CD4-positive, alpha-beta T cell treated with Interleukin-15 for 4 hours (primary cell): ENCODE measurements at places on chromosomes 12 and 14.
A peak's percentile ranks its signal among the peaks of the same experiment; 100 is the strongest.

DNA sequence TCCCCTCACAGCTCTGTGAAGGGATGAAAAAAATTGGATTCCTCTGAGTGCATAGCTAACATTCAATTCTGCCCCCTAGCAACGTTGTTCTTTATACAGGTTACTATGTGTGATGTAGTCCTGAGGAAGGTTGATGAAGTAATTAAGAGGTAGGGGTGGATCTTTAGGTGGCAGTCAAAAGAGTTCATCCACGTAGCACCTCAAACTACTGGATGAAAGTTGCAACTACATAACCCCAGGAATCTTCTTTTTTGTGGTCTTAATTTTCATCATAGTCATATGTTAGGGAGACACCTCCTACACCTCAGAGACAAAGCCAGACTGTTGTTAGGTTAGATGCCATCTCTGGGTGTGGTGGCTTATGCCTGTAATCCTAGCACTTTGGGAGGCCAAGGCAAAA, 10.2 kb upstream of the NFE2 start:
- DNase-seq = no peak

- no peak for DNase-seq
Observed at GRCh38 chr14:100303179-100303578, 3.1 kb downstream of the SLC25A29 start.

DNA sequence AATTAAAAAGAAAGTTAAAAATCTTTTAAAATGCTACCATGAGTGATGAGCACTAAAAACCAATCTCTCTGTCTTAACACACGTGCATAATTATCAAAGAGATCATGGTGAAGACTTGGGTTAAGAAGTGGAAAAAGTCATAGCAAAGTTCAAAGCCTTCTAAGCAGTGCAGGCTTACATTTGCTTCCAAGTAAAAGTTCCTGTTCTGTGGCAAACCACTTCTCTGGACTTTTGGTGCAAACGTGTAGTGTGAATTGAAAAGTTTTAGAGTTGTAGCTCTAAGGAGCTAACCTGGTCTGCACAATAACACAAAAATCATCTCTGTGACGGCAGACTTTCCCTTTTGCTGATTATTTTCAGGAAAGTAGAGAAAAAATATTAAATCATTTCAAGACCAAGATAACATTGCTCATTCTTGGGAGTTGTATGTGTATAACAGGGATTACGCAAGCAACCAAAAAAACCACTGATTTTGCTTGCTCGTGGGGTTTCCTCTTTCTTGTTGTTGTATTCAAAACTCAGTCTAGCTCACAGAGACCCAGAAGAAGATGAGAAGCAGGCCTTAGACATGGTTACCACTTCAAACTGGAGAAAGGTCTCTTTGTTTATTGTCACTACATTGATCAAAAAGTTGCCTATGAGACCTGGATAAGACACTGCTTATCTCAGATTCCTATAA, 2.3 kb upstream of the GLIPR1 start:
- peak; percentile 75 for DNase-seq

DNA sequence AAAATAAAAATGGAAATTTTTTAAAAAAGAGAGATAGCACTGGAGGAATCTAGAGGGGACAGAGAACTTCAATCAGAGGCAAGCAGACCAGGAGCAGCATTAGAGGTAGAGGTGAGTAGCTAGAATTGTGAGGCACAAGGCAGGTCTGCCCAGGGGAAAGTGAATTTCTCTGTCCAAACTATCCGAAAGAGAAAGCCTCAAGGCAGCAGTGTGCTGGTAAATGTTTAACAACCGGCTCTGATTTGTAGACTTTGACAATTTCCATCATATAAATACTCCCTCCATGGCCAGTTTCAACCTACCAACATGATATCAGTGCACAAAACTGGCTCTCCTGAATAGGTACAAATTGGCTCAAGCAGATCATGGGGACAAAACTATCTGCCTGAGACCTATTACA, 160.6 kb upstream of the EGLN3 start:
- DNase-seq = no peak

- DNase-seq = no peak
Observed at GRCh38 chr12:70948236-70948975, 27.9 kb upstream of the PTPRR start.

- DNase-seq = no peak
Observed at GRCh38 chr14:50829489-50830043, 1.4 kb downstream of the NIN start.

DNA sequence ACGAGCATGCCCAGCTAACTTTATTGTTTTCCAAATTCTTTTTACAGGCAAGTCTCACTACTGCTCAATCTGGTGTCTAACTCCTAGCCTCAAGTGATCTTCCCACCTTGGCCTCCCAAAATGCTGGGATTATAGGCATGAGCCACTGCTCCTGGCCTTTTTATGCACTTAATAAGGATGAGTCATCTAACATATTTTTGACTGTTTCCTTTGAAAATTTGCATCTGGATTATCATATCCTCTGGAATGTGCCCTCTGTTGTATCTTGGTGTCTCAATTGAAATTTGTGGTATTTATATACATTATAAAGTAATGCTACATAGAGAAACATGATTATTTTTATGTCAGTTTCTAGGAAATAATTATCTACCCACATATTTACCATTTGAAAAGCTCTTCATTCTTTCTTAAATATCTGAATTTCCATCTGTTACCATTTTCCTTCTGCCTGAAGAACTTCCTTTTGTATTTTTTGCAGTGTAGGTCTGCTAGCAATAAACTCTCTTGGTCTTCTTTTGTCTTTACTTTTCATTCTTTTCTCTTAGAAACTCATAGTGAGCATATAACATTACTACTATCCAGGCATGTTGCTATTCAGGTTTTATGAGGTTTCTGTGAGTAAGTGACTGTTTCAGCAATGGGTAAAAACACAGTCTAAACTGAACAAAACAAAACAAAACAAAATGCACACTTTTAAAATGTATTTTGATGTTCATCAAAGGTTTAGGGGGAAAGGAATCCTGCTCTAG, 52.8 kb upstream of the CNOT2 start:
- DNase-seq = no peak

GRCh38 chr12:27319409-27319808, 13.2 kb upstream of the BMAL2 start:
- no peak for DNase-seq

DNA sequence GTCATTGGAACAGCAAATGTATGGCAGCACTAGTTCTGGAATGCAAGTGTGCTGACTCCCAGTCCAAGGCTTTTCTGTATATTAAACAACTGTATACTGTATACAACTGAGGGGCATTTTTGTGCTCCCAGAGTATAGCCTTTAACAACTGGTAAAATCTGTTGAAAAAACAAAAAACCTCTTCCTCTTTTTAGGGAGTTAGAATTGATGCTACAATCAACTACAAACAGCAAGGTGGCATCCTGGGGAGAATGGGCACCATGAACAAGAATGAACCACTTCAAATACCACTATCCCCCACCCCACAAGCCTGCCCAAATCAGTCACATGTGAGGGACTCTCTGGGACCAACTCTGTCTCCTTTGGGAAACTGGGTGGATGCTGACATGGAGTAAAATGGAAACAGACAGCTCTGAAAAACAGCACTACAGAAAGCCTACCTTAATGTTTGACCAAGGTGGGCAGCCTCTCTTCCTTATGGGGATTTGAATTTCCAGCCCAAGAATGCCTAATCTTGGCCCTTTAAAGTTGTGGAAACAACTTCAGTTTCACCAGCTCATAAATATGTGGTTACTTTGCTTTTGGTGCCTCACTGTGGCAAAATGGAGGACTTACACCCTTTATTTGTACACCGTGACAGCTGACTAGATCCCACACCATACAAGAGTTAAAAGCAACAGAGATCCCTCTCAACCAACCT, 7.5 kb downstream of the VTI1B start:
- peak; percentile 60 for DNase-seq

DNA sequence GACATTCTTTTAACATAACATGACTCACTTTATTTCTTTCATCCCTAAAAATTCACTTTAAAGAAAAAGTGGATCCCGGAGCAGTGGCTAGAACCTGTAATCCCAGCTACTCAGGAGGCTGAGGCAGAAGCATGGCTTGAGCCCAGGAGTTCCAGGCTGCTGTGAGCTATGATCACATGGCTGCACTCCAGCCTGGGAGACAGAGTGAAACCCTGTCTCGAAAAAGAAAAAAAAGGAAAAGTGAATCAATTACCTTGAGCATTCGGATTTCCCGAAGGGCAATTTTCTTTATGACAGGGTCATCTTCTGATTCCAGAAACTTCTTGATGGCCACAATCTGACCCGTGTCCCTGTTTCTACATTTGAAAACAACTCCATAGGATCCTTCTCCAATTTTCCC, 1.2 kb downstream of the CDKL1 start:
- no peak for DNase-seq

- DNase-seq = no peak
Observed at GRCh38 chr14:36971263-36971855, 201.0 kb downstream of the SLC25A21 start.

DNA sequence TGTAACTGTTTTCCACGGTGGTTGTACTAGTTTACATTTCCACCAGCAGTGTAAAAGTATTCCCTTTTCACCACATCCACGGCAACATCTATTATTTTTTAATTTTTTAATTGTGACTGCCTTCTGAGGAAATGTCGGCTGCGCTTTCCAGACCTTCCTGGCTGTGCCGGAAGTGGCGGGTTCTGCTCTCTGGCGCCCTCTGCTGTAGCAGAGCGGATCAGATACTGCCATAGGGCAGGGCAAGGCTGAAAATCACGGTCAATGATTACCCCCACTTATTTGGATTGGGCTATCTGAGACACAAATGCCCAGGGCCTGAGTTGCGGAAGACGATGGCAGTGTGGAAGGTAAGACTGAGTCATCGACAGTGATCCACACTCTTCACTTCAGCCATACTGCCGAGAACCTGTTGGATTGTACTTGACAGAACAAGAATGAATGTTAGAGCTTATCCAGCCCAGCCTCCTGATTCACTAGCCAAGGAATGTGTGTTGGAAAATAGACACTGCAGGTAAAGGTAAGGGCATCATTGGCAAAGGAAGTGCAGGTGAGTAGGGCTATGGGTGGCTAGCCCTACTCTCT, 124.2 kb downstream of the NTF3 start:
- DNase-seq = no peak

DNA sequence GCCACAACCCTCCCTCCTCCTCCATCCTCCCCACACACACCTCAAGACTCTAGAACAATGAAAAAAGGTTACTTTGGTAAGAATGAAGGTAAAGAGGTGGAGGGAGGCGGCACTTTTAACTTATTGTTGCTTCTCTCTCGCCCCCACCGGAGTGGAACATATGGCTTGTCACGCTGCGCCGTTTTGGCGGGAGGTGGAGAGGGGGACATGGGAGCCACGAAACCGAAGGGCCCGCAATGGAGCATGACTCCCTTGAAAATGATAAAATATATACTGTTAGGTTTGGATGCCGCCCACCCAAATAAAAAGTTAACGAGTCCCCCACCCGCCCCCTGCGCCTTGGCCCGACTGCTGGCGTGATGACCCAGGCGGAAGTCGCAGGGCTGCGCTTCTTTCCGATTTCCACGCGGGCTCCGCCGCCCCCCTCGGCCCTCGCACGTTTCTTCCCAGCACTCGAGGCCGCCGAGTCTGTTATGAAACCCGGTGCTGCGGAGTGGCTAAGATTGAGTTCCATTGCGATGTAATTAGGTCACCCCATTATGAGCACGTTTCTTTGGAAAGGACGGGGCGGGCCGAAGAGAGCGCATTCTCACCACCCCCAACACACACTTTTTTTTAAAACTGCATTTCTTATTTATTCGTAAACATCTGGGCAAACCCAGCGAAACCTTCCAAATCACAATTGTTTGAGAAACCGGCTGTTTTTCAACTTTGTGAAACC, 1.4 kb upstream of the ZFP36L1 start:
- DNase-seq = peak; percentile 77

GRCh38 chr14:103746701-103747100, 31.1 kb downstream of the ZFYVE21 start:
- DNase-seq = no peak

GRCh38 chr12:58502841-58503240, 417.5 kb downstream of the LRIG3 start:
- DNase-seq = no peak

- DNase-seq = no peak
Observed at GRCh38 chr12:19299765-19300164, 139.5 kb upstream of the AEBP2 start.

DNA sequence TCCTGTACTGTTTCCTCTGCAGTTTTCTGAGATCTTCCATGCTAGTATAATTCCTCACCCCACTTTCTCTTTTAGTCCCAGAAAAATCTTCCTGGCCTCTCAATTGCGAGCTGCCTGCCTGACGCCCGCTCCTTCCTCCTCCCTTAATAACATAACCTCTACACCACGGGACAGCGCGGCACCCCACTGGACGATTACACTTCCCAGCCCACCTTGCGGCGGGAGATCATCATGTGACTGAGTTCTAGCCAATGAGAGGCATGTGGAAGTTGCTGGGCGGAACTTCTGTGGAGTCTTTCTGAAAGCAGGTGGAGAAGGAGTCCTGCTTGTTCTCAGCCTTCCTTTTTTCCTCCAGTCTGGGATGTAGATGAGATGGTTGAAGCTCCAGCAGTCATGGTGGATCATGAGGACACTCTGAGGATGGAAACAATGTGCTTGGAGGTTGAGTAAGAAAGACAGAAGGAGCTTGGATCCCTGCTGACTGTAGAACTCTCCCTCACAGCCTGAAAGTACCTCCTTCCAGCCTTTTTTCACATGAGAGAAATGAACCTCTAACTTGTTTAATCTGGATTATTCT, 133.6 kb upstream of the VRK1 start:
- no peak for DNase-seq

DNA sequence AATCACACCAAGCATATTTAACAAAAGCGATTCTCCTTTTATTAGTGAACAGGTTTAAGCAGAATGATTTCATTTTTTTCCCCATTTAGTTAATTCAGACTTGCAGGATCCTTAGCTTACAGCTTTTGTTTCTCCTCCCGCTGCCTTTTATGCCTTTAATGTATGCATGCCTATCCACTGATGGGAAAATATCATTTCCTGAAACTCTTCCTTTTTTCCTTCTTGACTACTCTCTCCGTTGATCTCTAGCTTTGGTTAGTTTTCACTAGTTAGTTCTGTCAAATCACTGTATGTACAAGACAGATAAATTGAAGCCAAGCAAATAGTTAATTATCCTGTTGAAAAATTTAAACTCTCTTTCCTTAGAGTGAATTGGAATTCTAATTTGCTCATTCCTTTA, 26.3 kb downstream of the NKX2-1 start:
- no peak for DNase-seq

DNA sequence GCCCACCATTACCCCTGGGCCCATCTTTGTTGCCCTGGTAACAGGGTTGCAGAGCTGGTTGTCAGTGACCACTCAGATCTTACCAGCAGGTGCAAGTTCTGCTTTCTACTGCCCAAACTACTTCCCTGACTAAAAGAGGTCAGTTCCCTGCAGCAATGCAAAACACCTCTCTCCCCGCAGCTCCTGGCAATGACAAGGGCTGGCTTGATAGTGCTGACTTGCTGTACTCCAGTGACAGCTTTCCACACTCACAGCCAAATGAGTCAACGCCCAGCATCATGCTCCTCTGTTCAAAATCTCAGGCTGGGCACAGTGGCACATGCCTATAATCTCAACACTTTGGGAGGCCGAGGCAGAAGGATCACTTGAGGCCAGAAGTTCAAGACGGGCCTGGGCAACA, 90.6 kb downstream of the CIT start:
- DNase-seq = no peak
